WTC11 (cell line): ENCODE measurements at places on chromosomes 2 and 18.

GRCh38 chr2:215985257-215985656 is 28.1 kb downstream of the MREG start:
- no peak for DNase-seq

DNA sequence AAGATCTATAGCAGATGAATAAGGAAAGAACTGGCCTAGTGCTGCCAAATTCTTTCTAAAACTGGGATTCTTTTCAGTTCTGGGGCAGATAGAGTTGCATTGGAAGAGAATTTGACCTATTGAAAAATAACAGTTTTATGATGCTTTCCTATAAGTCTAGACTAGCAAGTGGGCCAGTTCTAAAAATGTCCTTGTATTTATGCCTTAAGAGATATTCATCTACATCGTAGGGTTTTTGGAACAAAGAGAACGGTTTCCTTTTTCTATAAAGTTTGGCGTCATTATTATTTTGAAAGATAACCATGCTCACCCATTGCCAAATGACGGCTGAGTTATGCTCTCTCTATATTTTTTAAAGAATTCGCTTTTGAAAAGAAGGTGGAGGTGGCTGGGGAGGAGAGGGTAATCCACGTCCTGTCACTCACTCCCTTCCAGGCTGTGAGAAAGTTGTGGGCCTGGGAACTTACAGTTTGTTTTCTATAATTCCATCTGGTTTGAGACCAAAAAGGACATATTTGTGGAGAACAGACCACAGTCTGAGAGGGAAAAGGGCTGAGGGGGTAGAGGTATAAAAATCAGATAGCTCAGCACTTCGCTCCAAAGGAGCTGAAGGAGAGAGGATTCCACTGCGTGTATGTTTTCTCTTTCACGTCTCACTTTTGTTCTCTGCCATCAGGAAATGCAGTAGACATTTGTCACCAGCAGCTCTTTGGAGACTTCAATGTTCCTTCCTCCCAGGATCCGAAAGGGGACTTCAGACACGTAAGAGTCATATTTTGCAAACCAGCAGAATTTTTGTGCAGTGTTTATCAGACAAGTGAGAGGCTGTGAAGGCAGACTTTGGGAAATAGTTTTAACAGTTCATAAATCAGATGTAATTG is 281.9 kb upstream of the FN1 start:
- no peak for DNase-seq

DNA sequence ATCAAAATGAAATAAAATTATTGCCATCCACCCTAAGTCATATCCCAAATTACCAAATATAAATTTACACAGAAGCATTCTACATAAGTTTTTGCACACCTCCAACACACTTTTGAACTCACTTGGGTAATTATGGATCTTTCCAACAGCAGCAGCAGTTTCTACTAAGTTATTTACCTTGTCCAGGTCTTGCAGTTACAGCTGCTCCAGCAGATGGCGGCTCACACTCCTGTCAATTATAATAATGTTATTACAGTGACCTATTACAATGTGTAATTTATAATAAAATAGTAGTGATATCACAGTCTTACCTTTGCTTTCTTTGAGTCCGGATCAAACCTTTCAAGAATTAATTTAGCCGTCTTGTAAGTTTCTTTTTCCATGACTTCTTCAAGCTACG is 37.9 kb downstream of the LNPK start:
- DNase-seq, result no peak

GRCh38 chr18:13175266-13175665 is 43.3 kb upstream of the LDLRAD4 start:
- DNase-seq, result no peak

- no peak for DNase-seq
Observed at GRCh38 chr18:673317-673716, 15.9 kb downstream of the TYMS start.

GRCh38 chr2:174157053-174157452 is 91.3 kb downstream of the OLA1 start:
- DNase-seq, result no peak

- DNase-seq, result no peak
Observed at GRCh38 chr2:832635-833034, 118.0 kb upstream of the SNTG2 start.

DNA sequence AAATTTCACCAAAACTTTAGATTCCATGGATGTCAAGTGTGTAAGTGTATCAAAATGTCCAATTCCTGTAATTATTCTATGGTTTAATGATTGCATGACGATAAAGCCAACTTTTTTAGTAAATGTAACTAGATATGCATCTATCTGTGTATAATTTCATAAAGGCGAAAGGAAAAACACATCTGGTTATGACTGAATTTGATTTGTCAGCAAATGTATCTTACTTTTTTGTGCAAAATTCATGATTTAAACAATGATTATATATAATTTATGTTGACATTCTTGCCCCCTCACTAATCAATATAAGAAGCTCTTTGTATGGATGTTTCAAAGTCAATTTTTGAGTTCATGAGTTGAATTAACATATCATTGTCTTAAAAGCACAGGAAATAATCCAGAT is 138.5 kb downstream of the KCNJ3 start:
- no peak for DNase-seq

- DNase-seq, result no peak
Observed at GRCh38 chr18:71437511-71437910, 1106.6 kb downstream of the CBLN2 start.

GRCh38 chr2:119958670-119959268 is 54.1 kb upstream of the EPB41L5 start:
- no peak for DNase-seq

DNA sequence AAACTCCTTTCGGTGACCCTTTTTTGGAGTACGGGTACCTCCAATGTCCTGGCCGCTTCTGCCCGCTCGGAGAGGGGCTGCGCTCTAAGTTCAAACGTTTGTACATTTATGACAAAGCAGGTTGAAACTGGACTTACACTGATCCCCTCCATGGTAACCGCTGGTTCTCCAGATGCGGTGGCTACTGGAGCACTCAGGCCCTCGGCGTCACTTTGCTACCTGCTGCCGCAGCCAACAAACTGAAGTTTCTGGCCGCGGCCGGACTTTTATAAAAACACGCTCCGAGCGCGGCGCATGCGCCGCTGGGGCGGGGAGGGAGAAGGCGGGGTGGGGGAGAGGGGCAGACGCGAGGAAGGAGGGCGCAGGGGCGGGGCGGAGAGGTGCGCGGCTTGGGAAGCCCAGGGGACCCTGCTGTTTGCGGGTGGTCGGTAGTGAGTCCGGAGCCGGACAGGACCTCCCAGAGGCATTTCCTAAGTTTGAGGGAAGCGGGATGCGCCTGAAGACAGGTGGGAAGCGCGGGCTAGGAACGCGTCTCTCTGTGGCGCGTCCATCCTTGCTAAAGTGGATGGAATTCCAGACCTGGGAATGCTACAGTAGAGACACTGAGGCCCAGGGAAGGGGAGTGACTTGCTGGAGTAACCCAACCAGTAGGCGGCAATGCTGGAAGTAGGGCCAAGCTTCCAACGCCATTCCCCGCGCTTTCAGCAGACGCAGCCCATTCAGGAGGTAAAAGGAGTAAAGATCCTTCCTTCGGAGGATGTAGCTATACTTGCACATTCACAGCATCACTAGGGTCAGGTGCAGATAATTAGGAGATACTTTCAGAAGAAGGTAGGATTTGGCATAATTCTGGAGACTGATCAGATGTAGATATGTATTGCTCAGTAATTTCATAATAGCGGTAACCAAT is at the start of gene CXCR4:
Gene CXCR4 (minus strand): TSS at position 241 of the 910 bp plus-strand sequence. CDS start 89 bp downstream, at position 152.
- peak; percentile 90 for DNase-seq

DNA sequence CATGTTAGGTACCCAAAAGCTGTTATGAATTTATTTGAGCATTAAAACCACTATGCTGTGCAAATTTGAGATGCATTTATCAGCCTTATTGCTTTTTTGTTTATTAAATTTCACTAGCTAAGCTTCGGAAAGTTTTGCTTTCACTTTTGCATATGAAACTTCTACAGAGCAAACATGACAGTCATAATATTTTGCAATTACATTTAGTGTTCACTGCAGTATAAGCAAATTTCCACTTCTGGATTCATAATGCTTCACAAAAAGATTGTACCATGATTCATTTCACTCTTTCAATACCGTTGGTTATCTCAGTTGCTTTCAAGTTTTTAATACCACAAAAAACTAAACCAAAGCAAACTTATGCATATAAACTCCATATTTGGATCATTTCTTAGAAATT is 228.7 kb upstream of the SLC8A1 start:
- DNase-seq, result no peak

DNA sequence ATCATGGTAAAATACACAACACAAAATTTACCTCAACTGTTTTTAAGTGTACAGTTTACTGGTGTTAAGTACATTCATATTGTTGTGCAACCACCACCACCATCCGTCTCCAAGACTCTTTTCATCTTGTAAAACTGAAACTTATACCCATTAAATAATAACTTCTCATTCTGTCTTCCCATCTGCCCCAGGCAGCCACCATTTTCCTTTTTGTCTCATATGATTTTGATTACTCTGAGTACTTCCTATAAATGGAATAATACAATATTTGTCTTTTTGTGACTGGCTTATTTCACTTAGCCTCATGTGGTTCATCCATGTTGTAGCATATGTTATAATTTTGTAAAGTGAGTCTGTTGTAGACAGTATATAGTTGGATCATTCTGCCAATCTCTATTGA is 82.7 kb downstream of the ALMS1 start:
- no peak for DNase-seq
